KG1 (cell line): ENCODE measurements at places on chromosomes 2 and 18.

GRCh38 chr2:132479155-132479554, 62.5 kb downstream of the GPR39 start:
- no peak for DNase-seq

DNA sequence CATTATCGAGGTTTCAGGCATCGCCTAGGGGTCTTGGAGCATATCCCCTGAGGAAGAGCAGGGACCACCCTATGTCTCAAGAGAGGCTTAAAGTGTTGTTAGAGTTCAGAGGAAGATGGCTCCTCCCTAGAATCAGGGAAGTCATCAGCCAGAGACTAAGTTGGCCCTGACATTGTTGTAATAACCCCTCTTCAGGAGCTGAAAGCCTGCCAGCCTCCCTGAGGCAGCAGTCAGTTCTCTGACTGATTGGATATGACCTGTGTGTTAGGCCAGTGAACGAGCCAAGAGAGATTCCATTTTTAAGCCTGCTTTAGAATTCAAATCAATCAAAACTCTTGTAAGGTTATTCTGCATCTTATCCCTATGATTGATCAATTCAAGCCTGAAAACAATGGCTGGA, 34.9 kb downstream of the ARHGAP28 start:
- DNase-seq, result no peak

GRCh38 chr2:207137596-207138337, 28.0 kb downstream of the KLF7 start:
- DNase-seq, result no peak

- no peak for DNase-seq
These were observed 29.9 kb downstream of the HK2 start for GRCh38 chr2:74863802-74864248.

DNA sequence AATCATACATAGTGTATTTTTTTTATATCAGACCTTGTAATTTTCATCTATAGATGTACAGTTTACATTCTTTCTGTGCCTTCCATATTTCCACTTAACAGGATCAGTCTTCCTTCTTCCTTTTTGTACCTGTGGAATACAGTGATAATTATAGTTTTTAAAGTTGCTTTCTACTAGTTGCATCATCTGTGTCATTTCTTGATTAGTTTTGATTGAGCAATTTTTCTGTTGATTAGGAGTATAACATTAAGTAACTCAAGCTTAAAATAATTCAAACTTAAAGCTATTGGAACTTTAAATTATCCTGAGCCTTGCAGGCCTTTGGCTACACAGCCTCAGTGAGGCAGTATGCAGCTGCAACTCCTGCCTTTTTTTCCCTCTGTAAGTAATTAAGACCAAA, 57.4 kb downstream of the NEURL3 start:
- no peak for DNase-seq

DNA sequence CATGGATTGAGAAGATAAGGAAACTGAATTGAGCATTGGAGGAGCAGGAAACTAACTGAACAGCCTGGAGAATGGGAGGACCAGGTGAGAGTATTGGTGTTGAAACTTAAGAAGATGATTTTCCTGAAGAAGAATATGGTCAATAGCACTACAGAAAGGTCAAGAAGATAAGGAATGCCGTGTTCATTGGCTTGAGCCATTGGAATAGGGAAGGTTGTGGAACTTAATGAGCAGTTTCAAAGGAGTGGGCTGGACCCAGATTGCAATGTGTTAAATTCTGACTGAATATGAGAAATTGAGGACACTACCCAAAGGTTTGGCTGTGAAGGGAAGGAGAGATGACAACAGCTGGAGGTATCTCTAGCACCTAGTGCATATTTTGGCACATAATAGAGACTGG, 19.0 kb downstream of the KCMF1 start:
- no peak for DNase-seq
